ENCODE measurements at places on chromosomes 7 and 10. TPM values are rescaled to one million over a fixed set of nuclear protein-coding genes. Genes with fewer than 3 reads are reported as not detected.

Gene PNLIPRP3
- not detected for total RNA-seq

Gene SHH
- total RNA-seq, result not detected

Gene NCF1
- total RNA-seq, result under 0.01 TPM

Gene GPR85
- 1.9 TPM for total RNA-seq

Gene CDNF
- 1.5 TPM for total RNA-seq

Gene CPVL
- 0.16 TPM for total RNA-seq

Gene PON3
- total RNA-seq, result under 0.01 TPM

Gene C10orf67
- total RNA-seq, result not detected

Gene SLC13A1
- not detected for total RNA-seq

Gene CLRN3
- total RNA-seq, result not detected

Gene CDHR1
- not detected for total RNA-seq

Gene CPED1
- 36.9 TPM for total RNA-seq

Gene TMEM184A
- under 0.01 TPM for total RNA-seq

Gene ITIH5
- total RNA-seq, result 0.17 TPM

Gene NUTM2D
- 1.6 TPM for total RNA-seq

Gene DRGX
- not detected for total RNA-seq

Gene SYCE1
- under 0.01 TPM for total RNA-seq

Gene LIPK
- not detected for total RNA-seq

Gene SFTPA1
- total RNA-seq, result not detected

Gene EGFR
- 31.7 TPM for total RNA-seq

Gene JAKMIP3
- 0.16 TPM for total RNA-seq

Gene PRSS1
- not detected for total RNA-seq

Gene TAS2R4
- 0.79 TPM for total RNA-seq

Gene MYOF
- total RNA-seq, result 108 TPM

Gene FZD1
- total RNA-seq, result 22.9 TPM

Gene CAV2
- total RNA-seq, result 35.8 TPM

Gene INPP5A
- 47.4 TPM for total RNA-seq

Gene C10orf53
- not detected for total RNA-seq

All from bronchial smooth muscle cell (primary cell).